ENCODE measurements at places on chromosomes 5 and 9.

DNA sequence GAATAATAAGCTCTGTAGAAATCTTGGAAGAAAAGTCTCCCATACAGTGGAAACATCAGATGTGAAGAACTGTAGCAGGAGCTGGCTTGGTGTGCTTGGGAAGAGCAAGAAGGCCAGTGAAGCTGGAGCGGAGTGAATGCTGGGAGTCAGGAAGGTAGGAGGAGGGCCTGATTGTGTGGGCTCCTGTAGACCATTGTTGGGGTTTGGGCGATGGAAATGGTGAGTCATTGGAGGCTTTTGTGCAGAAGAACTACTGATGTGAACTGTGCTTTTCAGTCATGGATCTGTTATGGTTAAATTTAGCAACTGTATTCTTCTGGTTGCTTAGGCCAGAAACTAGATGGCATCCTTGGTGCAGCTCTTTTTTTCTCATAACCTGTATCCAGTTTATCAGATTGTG lies 2.3 kb downstream of the ICE1 start:
- DNase-seq = no peak

- DNase-seq = no peak
These were observed 108.9 kb upstream of the PPP1R26 start for GRCh38 chr9:135370411-135371375.

- DNase-seq = no peak
These were observed 43.0 kb downstream of the IL31RA start for GRCh38 chr5:55894135-55894534.

DNA sequence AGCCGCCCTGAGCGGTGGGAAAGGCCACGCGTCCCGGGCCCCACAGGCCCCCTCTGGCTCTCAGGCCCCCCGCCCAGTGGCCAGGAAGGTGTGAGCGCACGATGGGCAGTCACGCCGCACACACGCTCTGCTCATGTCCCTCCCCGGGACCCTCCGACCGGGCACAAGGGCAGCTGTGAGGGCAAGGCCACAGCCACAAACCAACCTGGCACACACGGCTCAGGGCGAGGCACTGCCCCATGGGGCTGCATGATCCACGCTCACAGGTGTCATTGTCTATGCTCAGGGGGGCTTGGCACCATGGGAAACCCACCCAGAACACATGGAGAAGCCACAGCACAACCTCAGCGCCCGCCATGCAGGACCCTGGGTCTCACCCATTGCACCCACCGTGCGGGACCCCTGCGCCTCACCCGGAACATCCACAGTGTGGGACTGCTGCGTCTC lies 51.3 kb downstream of the SLC12A7 start:
- no peak for DNase-seq

GRCh38 chr9:114883709-114884108 lies 46.7 kb downstream of the TNFSF8 start:
- DNase-seq = no peak

- DNase-seq = no peak
These were observed 20.0 kb upstream of the FCN1 start for GRCh38 chr9:134937566-134938345.

DNA sequence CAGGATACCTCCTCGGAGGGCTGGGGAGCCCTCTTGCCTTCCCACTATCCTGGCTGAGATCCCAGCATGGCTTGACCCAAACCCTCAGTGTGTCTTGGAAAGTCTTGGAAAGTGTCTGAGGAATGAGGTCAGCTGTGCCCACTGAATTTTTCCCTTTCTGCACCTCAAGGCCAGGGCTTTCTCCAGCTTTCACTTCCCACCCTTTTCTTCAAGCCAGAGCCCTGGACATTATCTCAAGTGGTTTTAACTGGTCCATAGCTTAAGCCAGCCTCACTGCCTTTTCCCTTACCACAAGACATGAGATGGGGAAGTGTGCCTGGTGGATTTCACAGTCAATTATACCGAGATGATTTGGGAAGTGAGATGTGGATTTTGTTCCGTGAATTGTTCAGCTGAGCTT lies 35.7 kb upstream of the LHX2 start:
- DNase-seq = no peak

GRCh38 chr5:176542596-176543427 lies 5.6 kb upstream of the RNF44 start:
- DNase-seq = peak; percentile 70
